HTR-8/SVneo (cell line): ENCODE measurements at places on chromosomes 4 and X.

- DNase-seq: no peak
These were observed 146.2 kb upstream of the SH3RF1 start for GRCh38 chr4:169416997-169417396.

DNA sequence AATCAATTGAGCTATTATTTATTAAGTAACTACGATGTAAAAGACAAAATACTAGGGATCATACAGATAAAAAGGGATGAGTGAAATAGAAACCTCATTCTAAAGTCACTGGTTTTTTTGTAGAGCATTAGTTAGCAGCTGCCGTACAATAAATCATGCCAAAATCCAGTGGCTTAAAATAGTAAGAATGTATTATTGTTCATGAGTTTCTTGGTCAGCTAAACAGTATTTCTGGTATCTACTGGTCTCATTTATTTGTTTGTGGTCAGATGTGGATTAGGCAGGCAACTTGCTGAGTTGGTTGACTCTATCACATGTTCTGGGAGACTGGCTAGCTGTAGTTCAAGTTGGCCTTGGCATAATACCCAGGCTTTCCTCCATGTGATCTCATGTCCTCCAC is 667.3 kb downstream of the GALNTL6 start:
- DNase-seq: no peak

GRCh38 chr4:168021666-168022065 is 70.7 kb upstream of the ANXA10 start:
- no peak for DNase-seq

DNA sequence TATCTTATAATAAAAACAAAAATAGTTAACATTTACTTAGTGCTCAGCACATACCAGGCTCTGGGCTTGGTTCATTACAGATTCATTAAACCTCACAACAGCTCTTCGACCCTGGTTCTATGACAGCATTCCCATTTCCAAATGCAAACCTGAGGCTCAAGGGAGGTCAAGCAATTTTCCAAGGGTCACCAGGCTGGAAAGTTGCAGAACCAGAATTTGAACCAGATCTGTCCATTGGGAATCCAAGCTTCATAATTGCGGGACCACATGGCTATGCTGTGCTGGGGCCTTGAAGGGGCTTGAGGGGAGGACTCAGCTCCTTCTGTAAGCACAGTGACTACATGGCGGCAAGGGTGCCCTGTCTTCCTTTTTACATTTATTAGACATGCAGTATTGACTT is 197.3 kb upstream of the LNX1 start:
- DNase-seq: no peak

- DNase-seq: no peak
These were observed 19.8 kb upstream of the PLCXD1 start for GRCh38 chrX:261167-261918.

GRCh38 chr4:165450871-165451270 is 72.1 kb downstream of the CPE start:
- DNase-seq: no peak

DNA sequence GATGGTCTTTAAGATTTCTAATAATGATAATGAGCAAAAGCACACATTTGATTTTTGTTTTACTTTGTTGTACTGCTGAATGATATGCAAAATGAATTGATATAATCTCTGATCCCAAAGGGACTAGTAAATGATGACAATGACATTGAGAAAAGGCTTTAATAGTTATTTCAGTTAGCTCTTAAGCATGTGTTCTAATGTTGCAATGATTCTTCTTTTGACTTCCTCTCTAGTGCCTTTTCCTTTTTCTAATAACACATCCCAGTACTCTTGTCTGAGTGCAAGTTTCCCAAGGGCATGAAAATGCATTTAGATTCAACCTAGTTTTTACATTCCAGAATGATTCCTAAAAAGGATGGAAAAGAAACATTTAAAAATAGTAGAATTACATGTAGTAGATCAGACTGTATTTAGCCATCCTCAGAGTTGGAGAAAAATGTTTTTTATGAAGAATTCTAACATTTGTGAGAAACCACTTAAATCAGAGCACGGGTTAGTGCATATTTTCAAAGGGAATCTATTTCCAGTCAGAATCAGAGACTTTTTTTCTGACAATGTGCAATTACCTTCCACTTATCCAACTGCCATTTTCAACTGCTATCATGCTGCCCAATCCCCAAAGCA is 508.8 kb downstream of the C4orf33 start:
- no peak for DNase-seq

DNA sequence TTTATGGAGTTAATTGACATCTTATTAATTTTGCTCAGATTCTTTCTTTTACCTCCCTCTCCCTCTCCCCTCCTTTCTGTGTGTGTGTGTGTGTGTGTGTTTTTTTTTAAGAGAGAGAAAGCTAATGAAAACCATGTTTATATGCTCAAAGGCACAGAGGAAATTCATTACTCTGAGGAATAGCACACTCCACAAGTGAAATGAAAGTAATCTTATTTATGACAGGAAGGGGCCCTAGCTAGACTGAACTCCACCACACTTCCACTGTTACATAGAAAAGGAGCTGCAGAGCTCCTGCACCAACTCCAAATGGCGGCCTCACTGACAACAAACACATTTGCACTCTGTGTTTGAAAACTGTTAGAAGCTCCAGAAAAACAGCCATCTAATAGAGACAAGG is 150.6 kb downstream of the RASL11B start:
- DNase-seq: no peak
